ENCODE measurements at places on chromosomes 12 and 14.
A peak's percentile ranks its signal among the peaks of the same experiment; 100 is the strongest.

GRCh38 chr12:8697120-8697475 is 693 bp upstream of the RIMKLB start:
- no peak for DNase-seq

GRCh38 chr12:108630481-108631207 is 3.0 kb downstream of the SELPLG start:
- no peak for DNase-seq

DNA sequence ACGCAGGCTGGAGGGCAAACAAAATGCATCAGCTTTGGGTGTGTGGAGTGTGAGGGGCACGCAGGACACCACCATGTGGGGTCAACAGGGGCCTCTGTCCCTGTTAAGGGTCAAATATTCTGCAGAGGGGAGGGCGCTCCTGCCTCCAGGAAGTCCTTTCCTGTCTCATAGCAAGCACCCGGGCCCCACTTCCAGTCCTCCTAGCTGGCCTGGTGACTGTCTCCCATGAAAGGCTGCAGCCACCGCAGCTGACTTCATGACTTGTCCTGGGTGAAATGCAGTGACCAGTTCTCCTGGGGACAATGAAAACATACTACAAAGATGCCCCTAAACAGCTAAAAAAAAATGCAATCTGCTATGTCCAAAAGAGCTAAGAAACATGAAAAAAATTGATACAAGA is 53.6 kb downstream of the LGMN start:
- DNase-seq = no peak

- no peak for DNase-seq
Measured at GRCh38 chr14:36863271-36863670, 201.6 kb downstream of the PAX9 start.

DNA sequence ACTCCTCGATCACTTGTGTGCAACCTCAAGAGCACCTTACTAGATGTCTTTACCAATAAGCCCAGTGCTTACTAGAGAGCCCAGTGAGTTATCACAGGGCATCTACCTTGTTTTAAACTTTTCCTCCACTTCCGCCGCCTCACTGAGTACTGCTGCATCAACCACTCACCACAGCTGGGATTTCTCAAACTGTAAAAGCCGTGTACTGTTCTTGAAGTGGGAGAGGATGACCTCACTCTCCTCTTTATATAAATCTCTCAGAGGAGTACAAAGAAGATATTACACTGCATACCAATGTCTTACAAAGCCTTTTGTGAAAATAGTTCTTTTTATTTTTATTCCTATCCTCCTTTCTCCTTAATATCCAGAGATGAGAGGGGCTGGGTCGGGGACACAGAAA is 94.1 kb downstream of the PLCZ1 start:
- DNase-seq = no peak

DNA sequence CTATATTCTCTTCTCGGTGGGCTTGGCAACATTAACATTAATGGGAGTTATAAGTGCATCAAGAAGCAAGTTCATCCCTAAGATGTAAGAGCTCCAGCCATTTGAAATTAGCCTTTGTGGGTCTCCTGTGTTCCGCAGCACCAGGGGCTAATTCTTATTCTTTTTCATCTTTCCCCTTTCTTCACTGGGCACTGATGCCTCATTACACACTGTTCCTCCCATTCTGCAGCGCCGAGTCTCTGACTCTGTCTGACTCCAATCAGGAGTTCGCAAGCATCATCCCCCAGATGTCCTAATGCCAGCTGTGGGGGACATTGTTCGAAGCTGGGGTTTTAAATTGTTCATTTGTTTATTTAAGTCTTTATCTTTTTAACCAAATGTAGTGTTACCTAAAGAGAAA is 341.3 kb downstream of the EGLN3 start:
- DNase-seq = no peak

GRCh38 chr12:5520037-5520436 is 88.1 kb downstream of the NTF3 start:
- no peak for DNase-seq

- no peak for DNase-seq
Measured at GRCh38 chr14:61244009-61244408, 37.1 kb downstream of the TMEM30B start.

DNA sequence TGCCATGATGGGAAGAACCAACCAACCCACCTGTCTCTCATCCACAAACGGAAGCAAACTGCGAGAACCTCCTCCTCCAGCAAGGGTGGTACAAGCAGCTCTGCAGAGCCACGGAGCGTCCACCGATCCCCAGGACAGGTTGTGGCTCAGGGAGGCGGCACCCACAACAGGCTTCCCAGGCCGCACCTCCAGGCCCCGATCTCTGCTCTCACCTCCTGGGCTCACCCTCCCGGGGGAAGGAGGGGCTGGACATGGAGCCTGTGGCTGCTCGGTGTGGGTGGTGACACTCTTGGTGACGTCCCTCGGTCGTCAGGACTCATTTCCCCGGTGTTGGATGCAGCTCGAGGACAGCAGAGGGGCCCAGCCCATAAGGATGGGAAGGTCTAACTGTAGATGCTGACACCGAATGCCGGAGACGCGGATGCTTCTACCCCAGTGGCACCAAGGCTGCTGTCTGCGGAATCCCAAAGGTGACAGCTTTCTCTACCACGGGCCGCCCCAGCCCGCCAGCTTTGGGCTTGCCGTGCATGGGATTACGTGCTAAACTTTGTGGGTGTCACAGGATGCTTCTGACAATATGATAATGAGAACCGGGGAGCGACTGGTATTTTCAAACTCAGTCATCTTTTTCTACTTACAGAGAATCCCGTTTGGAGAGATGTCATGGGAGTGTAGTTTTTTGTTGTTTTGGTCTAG is 58.0 kb downstream of the STX2 start:
- DNase-seq = no peak

DNA sequence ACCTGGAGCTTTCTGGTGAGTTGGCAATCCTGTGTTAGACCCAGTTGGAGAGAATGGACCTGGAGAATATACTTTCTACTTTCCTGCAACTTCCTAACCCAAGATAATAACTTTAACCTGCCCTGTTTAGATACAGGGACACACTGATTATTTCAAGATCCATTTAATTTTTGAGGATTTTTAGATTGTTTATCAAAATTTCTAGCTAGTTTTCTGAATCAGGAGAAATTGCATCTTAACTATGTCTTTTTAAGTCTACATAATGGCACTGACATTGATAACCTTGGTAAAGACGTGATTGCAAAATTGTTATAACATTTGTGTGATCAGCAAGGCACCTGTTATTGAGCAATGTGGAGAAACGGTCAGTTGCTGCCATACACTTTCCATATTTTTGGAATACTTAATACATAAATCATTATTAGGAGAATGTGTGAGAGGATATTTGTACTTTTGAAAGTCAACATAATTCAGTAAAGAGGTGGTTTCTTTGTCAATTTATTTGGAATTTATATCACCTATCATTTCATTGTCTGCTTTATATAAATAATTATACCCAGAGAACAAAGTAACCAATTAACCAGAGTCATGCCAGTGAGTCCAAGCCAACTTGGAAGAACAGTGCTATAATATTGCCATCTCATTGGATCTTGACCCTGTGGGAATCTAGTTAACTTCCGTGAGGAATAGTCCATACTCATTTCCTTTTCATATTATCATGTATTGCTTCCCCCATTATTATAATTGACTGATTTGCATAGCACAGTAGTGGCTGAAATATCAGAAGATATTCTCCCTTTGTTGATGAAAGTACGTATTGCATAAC is 28.4 kb downstream of the NFYB start:
- DNase-seq = no peak

DNA sequence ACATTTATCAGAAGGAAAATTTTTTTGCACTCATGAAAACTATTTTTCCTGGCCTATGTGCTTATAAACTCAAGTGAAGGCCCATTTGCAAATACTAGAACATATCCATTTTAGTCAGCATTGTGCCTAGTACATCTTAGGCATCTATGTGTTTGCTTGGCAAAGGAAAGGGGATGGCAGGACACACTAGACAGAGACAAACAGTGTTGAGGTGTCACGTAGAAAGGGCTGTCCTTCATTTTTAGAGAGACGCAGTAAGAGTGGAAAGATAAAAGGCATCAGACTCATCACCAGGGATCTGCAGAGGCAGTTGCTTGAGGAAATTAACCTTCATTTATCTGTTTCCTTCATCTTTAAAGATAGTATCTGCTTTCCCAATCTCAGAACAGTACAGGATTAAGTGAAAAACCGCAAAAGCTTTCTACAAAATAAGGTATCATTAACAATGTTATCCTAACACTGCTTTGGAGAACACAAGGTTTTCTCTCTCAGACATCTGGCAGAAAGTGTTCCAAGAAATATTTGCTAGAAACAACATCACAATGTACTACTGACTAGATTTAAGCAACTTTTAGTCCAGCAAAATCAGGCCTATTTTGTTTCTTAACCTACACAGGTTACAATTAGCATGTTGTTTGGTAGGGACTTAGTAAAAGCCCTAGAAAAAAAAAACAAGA is 2.0 kb downstream of the YBX3 start:
- no peak for DNase-seq

DNA sequence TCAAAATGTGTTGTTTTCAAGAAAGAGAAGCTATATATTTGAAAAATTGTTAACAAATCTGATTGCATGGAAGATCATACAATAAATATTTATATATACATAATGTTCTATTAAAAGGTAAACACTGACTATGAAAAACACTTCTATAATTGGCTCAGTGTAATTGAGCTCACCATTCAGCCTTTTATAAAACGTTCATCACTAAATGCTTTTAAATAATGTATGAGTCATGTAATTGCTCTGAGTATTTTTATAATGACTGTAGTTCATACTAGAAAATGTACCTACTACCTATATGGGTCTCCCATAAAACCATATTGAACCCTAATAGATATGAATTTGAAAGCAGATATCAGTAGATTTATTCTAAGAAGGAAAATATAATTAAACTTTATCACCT is 240.4 kb upstream of the MGAT4C start:
- DNase-seq = peak; percentile 94

DNA sequence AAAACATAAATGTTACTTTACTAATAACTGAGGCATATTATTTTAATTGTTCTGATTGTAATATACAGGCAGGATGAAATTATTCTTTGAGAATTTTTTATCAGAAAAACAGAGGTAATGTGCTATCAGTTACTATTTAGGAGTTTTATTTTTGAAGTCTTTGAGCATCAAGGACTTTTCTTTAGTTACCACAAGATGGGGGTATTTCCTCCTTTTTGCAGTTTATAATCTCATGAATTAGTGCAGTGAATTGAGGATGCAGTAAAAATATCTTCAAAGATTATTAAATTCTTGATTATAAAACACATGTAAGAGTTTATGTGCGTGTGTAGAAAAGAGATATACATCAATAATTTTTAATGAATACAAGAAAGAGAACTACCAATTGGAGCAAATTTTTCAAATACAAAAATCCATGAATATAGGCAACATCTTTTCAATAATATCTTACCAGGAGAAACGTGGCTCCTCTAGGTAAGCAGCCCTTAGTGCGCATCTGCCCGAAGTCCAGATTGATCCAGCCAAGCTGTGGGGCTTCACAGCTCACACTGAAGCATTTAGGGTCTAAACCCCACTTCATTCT is 71.6 kb downstream of the ERGIC2 start:
- no peak for DNase-seq

GRCh38 chr14:74671789-74672188 is 41.1 kb downstream of the AREL1 start:
- DNase-seq = no peak

DNA sequence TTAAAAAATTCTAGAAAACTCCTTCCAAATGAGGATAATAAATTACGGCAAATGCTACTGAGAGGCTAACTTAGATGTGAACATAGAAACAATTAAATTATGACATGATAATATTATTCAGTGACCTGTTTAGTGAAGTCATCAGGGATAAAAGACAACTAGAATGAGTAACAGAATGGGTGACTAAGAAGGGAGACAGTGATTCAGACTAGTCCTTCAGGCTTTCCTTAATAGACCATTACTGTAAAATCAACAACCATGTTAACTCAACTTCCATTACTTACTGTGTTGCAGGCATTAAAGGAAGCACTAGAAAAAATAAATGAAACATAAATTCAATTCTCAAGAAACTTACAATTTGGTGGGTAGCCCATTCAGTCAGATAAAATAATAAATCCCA is 543.9 kb upstream of the LRFN5 start:
- no peak for DNase-seq

- no peak for DNase-seq
Measured at GRCh38 chr12:18361433-18361832, 100.1 kb downstream of the PIK3C2G start.

GRCh38 chr12:59066445-59066844 is 146.1 kb upstream of the LRIG3 start:
- DNase-seq = no peak

- DNase-seq = no peak
Measured at GRCh38 chr12:48924617-48925303, 532 bp downstream of the FKBP11 start.

DNA sequence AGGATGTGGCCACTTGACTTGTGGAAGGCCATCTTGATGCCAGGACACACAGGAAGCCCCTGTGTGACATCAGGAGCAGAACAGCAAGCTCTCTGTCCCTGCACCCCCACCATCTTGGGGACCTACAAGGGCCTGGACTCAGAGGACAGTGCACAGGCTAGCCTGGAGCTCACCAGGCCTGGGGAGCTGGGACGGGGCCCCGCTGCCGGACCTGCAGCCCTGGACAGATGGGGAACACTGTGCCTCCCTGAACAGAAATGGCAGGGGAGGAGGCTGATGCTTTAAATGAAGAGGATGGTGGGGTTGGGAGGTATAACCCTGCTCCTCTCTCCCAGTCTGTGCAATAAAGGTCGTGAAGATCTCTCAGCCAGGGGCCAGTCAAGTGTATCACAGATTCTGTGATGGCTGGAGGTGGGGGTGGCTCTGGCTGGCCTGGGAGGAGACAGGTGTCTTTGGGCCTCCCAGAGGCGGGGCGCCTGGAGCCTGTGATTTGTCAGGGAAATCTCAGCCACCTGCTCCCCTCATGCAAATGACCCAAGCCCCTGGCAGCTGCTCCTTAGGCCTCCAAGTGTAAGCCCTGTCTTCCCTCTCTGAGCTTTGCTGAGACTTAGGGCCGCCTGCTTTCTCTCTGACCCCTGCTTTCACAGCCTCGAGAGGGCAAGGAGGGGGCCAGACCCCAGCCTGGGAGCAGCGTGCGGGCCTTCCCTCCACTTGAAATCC is 1.1 kb upstream of the GNB3 start:
- no peak for DNase-seq

DNA sequence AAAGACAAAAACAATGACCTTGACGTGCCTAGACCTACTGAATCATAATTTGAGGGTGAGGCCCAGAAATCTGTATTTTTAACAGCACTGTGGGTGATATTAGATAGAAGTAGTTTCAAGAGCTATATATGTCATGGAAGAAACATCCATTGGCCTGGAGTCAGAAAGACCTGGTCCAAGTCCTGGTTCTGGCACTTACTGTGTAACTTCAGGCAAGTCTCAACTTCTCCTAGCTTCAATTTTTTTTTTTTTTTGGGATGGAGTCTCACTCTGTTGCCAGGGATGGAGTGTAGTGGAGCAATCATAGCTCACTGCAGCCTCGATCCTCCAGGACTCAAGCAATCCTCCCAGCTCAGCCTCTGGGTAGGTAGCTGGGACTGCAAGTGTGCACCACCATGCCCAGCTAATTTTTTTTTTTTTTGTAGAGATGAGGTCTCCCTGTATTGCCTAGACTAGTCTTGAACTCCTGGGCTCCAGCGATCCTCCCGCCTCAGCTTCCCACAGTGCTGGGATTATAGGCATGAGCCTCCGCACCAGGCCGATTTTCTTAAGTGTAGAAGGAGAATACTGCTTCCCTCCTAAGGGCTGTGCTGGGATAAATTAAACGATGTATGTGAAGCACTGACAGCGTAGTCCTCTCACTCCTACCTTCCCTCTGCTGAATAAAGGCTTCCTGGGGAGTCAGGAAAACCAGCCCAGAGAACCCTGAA is 14.3 kb upstream of the GPX2 start:
- DNase-seq = no peak

Measured in NCI-H1417 treated with DMSO at 0.1 percent for 48 hours (cell line).